ENCODE measurements at places on chromosomes 12 and 14.
A peak's percentile ranks its signal among the peaks of the same experiment; 100 is the strongest.

DNA sequence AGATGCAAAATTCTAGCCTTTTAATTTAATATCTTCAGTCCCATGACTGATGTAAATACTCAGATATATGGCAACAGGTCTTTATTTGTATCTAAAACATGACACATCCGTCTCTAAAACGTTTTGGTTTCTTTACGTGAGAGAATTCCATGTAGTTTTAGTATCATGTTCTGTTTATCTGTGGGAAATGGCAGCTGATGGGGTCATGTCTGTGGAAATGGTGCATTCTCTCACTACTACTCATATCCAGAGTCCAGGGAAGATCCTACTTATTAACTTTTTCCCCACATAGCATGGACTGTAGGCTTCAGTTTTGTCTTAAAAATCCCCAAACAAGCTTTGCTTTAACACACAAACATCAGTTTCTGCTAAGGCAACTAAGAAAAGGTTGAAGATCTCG, 53.8 kb downstream of the SPTLC2 start:
- H3K27ac ChIP-seq, result no peak overlapping the region
- no peak for DNase-seq
- no peak overlapping the region for H3K4me3 ChIP-seq
- H3K27me3 ChIP-seq, result no peaks in the 10 kb centered on the region
- no peaks in the 10 kb centered on the region for H3K36me3 ChIP-seq
- H3K4me1 ChIP-seq, result no peaks in the 10 kb centered on the region

DNA sequence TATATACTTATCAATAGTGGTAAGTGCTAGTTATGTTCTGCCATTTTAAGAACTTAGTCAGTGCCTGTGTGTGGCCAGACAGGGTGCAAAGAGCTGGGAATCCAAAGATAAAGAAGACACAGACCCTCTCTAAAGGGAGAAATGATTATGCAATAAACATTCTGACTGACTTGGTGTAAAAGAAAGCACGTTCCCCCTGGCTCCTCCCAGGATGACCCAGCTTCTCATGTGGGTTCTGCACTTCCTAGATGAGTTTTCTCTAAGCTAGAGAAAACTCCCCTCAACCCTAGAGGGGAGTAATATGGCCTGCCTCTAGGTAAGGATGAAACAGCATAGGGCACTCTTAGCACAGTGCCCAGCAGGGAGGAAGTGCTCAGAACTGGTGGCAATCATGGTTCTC, 231.2 kb downstream of the VRK1 start:
- no peak overlapping the region for H3K27ac ChIP-seq
- H3K4me3 ChIP-seq, result no peak overlapping the region
- no peaks in the 10 kb centered on the region for H3K4me1 ChIP-seq
- no peaks in the 10 kb centered on the region for H3K27me3 ChIP-seq
- no peak for DNase-seq

GRCh38 chr12:26961803-26962202, 23.5 kb downstream of the FGFR1OP2 start:
- no peak overlapping the region for H3K4me3 ChIP-seq
- no peaks in the 10 kb centered on the region for H3K4me1 ChIP-seq
- peaks cover 2% of the 10 kb centered on the region for H3K36me3 ChIP-seq
- no peak overlapping the region for H3K27ac ChIP-seq

- no peaks in the 10 kb centered on the region for H3K36me3 ChIP-seq
- no peak overlapping the region for H3K27ac ChIP-seq
- no peaks in the 10 kb centered on the region for H3K27me3 ChIP-seq
- no peaks in the 10 kb centered on the region for H3K4me1 ChIP-seq
- no peak overlapping the region for H3K4me3 ChIP-seq
Observed at GRCh38 chr14:72839753-72840607, 53.9 kb downstream of the DPF3 start.

DNA sequence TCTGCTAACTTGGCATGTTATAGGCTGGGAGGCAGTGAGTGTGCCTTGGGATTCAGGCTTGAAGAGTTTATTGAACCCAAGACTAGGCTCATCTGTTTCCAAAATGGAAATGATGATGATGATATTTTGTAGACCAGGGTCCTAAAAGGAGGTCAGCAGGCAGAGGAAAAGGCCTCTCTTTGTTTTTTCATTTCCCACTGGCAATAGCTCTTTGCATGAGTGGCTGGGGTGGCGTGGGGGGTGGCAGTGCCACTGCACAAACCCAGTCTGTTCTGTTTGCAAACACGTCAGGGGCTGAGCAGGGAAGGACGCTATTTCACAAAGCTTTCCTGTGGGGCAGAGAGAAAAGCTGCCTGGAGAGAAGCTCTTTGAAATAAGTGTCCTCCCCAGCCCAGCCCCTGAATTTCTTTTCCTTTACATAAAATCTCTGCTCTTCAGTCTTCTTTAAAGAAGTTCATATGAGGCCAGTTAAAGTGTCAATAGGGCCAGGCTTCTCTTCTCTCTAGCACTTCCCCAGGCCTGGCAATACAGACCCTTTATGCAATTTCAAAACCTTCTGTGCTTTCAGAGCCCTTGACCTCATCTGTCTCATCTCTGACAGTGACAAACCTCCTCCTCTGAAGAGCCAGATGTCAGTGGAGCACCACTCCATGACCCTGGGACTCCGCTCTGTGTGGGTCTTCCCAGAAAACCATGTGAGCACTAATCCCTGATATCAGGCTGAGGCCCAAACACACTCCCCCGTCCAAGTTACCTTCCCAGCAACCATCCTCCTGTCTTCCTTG, 72.8 kb downstream of the ZNF664 start:
- no peaks in the 10 kb centered on the region for H3K27me3 ChIP-seq
- no peaks in the 10 kb centered on the region for H3K36me3 ChIP-seq

GRCh38 chr12:50070314-50071060, 13.1 kb downstream of the ASIC1 start:
- H3K4me1 ChIP-seq, result no peaks in the 10 kb centered on the region
- H3K4me3 ChIP-seq, result peak overlapping the region; percentile 22
- H3K27ac ChIP-seq, result no peak overlapping the region
- no peaks in the 10 kb centered on the region for H3K27me3 ChIP-seq

GRCh38 chr14:93475471-93475870, 44.7 kb downstream of the UNC79 start:
- H3K27me3 ChIP-seq, result no peaks in the 10 kb centered on the region
- H3K4me3 ChIP-seq, result no peak overlapping the region
- no peak for DNase-seq
- no peaks in the 10 kb centered on the region for H3K4me1 ChIP-seq

DNA sequence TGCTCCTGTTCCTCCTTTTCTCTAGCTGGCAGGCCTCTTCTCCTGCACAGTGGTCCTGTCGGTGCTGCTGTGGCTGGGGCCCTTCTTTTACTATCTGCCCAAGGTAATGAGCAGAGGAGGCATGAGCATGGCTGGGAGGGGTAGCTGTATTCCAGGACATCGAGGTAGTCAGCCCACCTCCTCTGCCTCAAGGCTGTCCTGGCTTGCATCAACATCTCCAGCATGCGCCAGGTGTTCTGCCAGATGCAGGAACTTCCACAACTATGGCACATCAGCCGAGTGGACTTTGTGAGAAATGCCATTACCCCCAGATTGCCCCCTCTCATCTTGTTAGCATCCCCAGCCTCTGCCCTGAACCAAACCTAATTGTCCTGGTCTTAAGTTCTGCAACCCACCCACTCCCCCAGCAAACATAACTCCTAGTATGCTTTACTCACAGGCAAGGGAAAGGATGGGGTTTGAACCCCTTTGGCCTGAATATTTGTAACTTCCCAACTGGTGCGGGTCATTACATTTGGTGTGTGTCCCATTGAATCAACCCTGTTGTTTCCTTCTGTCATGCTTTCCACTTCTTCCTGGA, 9.1 kb downstream of the B4GALNT1 start:
- peaks cover 6% of the 10 kb centered on the region for H3K4me1 ChIP-seq
- no peak for DNase-seq
- H3K36me3 ChIP-seq, result no peaks in the 10 kb centered on the region
- peaks cover 40% of the 10 kb centered on the region for H3K27me3 ChIP-seq
- no peak overlapping the region for H3K27ac ChIP-seq
- H3K4me3 ChIP-seq, result no peak overlapping the region

DNA sequence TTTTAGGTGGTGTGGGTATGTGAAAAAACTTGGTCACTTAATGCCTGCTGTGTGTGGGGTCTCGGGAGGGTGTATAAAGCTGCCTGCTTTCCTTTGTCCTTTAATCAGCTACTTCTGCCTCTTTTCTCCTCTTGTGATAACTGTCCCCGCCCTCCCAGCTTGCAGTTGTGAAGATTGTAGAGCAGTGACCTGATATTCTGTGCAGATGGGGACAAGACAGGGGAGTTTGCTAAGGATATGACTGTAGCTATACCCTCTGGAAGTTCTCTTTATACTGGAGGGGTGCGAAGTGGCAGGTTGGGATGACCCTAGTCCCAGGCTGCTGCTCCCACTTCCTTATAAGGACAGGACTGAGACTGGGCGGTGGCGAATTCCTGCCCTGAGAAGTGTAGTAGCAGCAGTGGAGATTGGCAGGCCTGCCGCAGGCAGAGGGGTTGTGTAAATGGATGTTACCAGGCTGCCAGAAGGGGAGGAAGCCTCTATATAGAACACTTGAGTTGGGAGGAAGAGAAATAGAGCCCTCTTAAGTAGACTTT, 835 bp downstream of the MYL6 start:
- H3K4me1 ChIP-seq, result peaks cover 18% of the 10 kb centered on the region
- peak; percentile 22 for DNase-seq
- H3K27ac ChIP-seq, result peak overlapping the region; percentile 86
- no peaks in the 10 kb centered on the region for H3K27me3 ChIP-seq
